ENCODE measurements at places on chromosomes 11 and 22. TPM values are rescaled to one million over a fixed set of nuclear protein-coding genes. Genes with fewer than 3 reads are reported as not detected.

Gene OR51B4
- 0.52 TPM for total RNA-seq

Gene C11orf52
- 0.52 TPM for total RNA-seq

Gene PIK3IP1
- 6.3 TPM for total RNA-seq

Gene MRGPRF
- 16.7 TPM for total RNA-seq

Gene SOX10
- total RNA-seq, result 4.2 TPM

Gene TH
- not detected for total RNA-seq

Gene DERL3
- total RNA-seq, result 1.0 TPM

Gene ANO9
- total RNA-seq, result not detected

Gene TPBGL
- not detected for total RNA-seq

Gene PIM3
- total RNA-seq, result 14.6 TPM

Gene GSTT2B
- 4.7 TPM for total RNA-seq

Gene TSSK2
- total RNA-seq, result not detected

Gene CYP2D6
- total RNA-seq, result not detected

Gene YIF1A
- 57.4 TPM for total RNA-seq

Gene OR5P2
- not detected for total RNA-seq

Gene RIMBP3B
- not detected for total RNA-seq

Gene GTSE1
- total RNA-seq, result 3.1 TPM

Gene BCO2
- 9.4 TPM for total RNA-seq

Gene B4GALNT4
- total RNA-seq, result 5.2 TPM

Gene C11orf16
- not detected for total RNA-seq

Gene UCP3
- 1.6 TPM for total RNA-seq

Gene FOSL1
- total RNA-seq, result not detected

Gene RBM7
- total RNA-seq, result 19.3 TPM

Data from skeletal muscle tissue (tissue), 5 donors.